Memory B cell (primary cell): ENCODE measurements at places on chromosomes 1 and 21.

- no peak overlapping the region for H3K4me3 ChIP-seq
- H3K27ac ChIP-seq: no peak overlapping the region
- no peaks in the 10 kb centered on the region for H3K4me1 ChIP-seq
- no peaks in the 10 kb centered on the region for H3K27me3 ChIP-seq
These were observed 587.5 kb upstream of the NEGR1 start for GRCh38 chr1:72869873-72870272.

GRCh38 chr1:116572099-116572498 lies 1.3 kb upstream of the CD58 start:
- peak overlapping the region; percentile 94 for H3K4me3 ChIP-seq
- no peaks in the 10 kb centered on the region for H3K27me3 ChIP-seq
- peaks cover 34% of the 10 kb centered on the region for H3K4me1 ChIP-seq
- no peak for DNase-seq
- peak overlapping the region; percentile 97 for H3K27ac ChIP-seq
- no peaks in the 10 kb centered on the region for H3K36me3 ChIP-seq

GRCh38 chr1:46553506-46553905 lies 2.1 kb upstream of the KNCN start:
- H3K27me3 ChIP-seq: peaks cover 18% of the 10 kb centered on the region
- no peak overlapping the region for H3K4me3 ChIP-seq
- DNase-seq: no peak
- H3K36me3 ChIP-seq: peaks cover 2% of the 10 kb centered on the region

DNA sequence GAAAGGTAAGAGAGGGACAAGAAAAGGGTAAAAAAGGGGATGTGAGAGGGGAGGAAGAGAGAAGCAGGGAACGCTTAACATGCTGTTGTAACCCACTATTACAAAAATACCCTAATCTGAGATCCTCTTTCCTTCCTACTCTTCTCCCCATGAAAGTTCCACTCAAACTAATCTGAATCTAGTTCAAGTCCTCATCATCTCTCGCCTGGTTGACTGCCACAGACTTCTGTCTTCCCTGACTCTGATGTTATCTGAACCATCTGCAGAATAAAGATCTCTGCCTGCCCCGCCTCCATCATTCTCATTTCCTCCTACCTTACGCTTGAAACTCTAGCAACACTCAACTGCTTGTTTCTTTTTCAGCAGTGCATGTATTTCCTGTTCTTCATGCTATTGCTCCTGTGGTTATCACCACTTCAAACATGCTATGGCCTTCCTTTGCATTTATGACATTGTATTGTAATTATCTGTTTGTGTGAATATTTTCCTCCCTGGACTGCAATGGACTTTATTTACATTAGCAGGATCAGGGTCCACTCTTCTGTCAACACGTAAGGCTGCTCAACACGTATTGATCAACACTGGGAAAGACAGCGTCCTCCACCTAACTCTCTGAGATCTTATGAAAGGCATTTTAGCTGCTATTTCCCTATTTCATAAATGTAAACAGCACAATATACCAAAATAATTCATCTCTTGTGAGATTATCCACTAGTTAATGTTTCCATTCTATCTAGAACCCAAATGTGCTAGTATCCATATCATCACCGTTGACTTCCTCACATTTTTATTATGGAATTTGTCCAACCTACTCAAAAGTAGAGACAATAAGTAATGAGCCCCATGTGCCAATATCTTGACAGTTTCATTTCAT lies 215.5 kb upstream of the USP25 start:
- H3K4me3 ChIP-seq: peak overlapping the region; percentile 65
- peak; percentile 49 for DNase-seq
- H3K36me3 ChIP-seq: peaks cover 3% of the 10 kb centered on the region
- H3K27me3 ChIP-seq: no peaks in the 10 kb centered on the region

DNA sequence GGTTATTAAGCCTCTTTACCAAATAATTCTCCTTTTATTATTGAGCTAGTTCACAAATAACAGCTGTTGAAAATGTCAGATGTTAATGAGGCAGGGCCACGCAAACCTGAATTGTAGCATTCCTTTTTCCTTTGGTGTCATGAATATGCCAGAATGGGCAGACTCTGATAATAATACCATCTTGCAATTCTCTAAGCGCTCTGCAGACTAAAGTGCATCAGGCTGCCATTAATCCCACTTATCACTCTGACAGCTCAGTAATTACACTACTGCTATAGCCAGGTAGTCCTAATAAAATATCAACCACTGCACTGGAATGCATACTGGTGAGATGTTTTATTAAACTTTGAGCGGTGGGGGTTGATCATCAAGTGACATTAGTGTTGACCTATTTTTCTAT lies 177.7 kb downstream of the DPYD start:
- no peaks in the 10 kb centered on the region for H3K36me3 ChIP-seq
- H3K4me1 ChIP-seq: peaks cover 9% of the 10 kb centered on the region
- no peaks in the 10 kb centered on the region for H3K27me3 ChIP-seq
- no peak overlapping the region for H3K4me3 ChIP-seq
- H3K27ac ChIP-seq: no peak overlapping the region

DNA sequence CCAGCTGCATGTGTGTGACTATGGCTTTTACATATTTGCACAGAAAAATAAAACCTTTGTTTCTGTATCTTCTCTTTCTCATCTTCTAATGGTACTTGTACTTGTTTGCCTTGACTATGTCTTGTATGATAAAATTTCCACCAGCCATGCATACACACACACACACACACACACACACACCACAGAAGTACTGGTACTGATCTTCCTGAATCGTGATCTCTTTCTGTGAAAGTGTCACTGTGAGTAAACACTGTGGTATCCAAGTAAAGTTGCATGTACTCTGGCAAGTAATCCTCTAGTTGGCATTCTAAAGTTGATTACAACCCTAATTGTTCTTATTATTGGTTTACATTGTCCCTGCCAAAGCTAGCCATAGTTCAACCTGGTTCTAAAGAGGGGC lies 176.7 kb downstream of the CRB1 start:
- DNase-seq: no peak
- peaks cover 2% of the 10 kb centered on the region for H3K27me3 ChIP-seq
- H3K27ac ChIP-seq: no peak overlapping the region
- no peaks in the 10 kb centered on the region for H3K36me3 ChIP-seq
- no peak overlapping the region for H3K4me3 ChIP-seq
- H3K4me1 ChIP-seq: no peaks in the 10 kb centered on the region

- H3K27me3 ChIP-seq: peaks cover 32% of the 10 kb centered on the region
- DNase-seq: no peak
- H3K27ac ChIP-seq: no peak overlapping the region
- no peaks in the 10 kb centered on the region for H3K36me3 ChIP-seq
- peaks cover 6% of the 10 kb centered on the region for H3K4me1 ChIP-seq
These were observed 6.1 kb downstream of the TIE1 start for GRCh38 chr1:43306688-43307457.

DNA sequence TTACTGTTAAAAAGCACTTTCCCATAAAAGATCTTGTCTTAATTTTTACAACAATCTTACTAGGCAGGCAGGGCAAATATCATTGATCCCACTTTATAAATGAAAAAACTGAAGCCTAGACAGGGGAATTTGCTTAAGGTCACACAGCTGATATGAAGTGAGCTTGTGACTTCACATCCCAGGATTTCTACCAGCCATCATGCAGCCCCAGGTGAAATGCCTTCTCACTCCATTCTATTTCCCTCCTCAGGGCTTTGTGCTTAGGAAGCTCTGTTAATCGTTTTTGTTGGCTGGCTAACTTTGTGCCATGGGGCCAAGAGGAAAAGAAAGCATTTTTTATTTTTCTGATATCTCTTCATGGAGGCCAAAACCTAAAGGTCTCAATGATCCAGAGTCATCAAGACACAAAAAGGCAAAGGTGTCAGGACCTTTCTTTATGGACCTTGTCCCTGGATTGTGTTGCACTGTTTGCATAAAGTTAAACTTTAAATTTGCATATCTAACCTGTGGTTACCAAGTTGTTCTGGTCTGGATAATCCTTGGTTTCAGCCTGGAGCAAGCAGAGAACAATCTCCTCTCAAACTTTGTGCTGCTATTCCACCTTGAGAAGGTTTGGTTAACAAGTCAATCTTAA lies 44.8 kb upstream of the ZNF326 start:
- no peak overlapping the region for H3K4me3 ChIP-seq
- H3K27ac ChIP-seq: no peak overlapping the region
- H3K36me3 ChIP-seq: no peaks in the 10 kb centered on the region
- H3K4me1 ChIP-seq: peaks cover 2% of the 10 kb centered on the region

DNA sequence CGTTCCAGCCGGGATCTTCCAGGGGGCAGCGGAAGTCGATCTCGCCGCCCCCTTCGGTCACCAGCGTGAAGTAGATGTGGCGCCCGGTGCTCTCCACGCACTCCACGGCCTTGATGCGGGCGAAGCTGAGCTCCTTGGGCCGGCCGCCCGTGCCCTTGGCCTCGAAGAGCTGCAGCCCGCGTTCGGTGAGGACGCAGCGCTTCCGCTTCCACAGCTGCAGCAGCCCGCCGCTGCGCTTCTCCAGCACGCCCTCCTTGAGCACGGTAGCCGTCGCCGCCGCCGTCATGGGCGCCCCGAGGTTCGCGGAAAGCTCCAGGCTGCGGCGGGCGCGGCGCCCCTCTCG lies 516 bp downstream of the PHLDA3 start:
- no peak overlapping the region for H3K27ac ChIP-seq
- H3K4me3 ChIP-seq: peak overlapping the region; percentile 47
- H3K27me3 ChIP-seq: peaks cover 35% of the 10 kb centered on the region
- DNase-seq: no peak

- H3K4me3 ChIP-seq: no peak overlapping the region
- H3K4me1 ChIP-seq: peaks cover 2% of the 10 kb centered on the region
- peaks cover 10% of the 10 kb centered on the region for H3K36me3 ChIP-seq
- no peaks in the 10 kb centered on the region for H3K27me3 ChIP-seq
These were observed 30.7 kb downstream of the PGM1 start for GRCh38 chr1:63623952-63624351.

DNA sequence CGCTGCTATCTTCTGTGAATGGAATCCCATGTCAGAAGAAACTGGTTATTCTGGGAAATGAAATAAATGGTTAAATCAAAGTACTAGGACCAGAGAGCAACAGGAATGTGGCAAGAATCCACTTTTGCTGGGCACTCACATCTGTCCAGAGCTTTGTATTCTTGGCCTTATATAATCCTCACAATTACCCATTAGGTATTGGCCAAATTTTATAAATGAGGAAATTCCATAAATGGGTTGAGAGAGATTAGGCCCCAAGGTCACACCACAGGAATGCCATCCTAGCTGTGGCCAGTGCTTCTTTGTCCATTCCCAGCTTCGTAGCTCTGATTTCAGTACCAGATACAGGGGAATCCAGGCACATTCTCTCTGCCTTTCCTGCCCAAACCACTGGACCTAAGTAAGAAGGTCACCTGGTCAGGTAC lies 76.1 kb upstream of the HOOK1 start:
- no peak for DNase-seq
- no peaks in the 10 kb centered on the region for H3K4me1 ChIP-seq
- no peak overlapping the region for H3K4me3 ChIP-seq
- no peak overlapping the region for H3K27ac ChIP-seq
- no peaks in the 10 kb centered on the region for H3K27me3 ChIP-seq
- H3K36me3 ChIP-seq: peaks cover 39% of the 10 kb centered on the region

- no peaks in the 10 kb centered on the region for H3K36me3 ChIP-seq
- no peaks in the 10 kb centered on the region for H3K4me1 ChIP-seq
- no peaks in the 10 kb centered on the region for H3K27me3 ChIP-seq
- H3K4me3 ChIP-seq: no peak overlapping the region
- no peak overlapping the region for H3K27ac ChIP-seq
These were observed 1173.6 kb downstream of the KCNT2 start for GRCh38 chr1:195434566-195435203.

DNA sequence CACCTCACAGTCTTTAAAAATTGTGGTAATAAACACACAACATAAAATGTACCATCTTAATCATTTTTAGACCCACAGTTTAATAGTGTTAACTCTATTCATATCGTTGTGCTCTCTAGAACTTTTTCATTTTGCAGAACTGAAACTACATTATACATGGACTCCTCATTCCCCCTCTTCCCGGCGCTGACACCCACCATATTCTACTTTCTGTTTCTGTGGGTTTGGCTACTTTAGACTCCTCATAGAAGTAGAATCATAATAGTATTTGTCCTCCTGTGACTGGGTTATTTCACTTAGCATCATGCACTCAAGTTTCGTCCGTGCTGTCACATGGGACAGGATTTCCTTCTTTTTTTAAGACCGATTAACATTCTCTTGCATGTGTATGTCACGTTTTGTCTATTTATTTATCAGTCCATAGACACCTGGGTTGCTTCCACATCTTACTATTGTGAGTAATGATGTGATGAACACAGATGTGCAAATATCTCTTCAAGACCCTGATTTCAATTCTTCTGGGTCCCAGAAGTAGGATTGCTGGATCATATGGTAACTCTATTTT lies 62.9 kb upstream of the TMPRSS2 start:
- H3K27ac ChIP-seq: no peak overlapping the region
- H3K27me3 ChIP-seq: peaks cover 15% of the 10 kb centered on the region
- H3K4me1 ChIP-seq: peaks cover 7% of the 10 kb centered on the region
- peak overlapping the region; percentile 14 for H3K4me3 ChIP-seq
- peak; percentile 7 for DNase-seq

DNA sequence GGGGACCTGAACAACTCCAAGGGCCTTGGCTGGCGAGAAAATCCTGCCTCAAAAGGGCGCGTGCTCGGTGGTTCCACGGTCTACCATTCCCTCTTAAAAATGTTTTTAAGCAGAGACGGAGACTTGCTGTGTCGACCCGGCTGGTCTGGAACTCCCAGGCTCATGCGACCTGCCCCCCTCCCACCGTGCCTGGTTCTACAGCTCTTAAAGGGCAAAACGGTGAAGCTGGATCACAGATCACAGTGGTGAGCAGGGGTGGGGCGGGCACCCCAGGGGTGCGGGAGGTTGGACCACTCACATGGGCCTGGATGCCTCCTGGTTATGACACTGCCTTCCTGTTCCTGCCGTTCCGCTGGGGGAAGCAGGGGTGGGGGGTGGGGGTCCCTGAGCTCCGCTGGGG lies 4.2 kb upstream of the C1orf159 start:
- H3K27me3 ChIP-seq: peaks cover 3% of the 10 kb centered on the region
- DNase-seq: no peak
- H3K4me3 ChIP-seq: no peak overlapping the region

GRCh38 chr1:89974696-89975470 lies 20.0 kb upstream of the ZNF326 start:
- H3K4me1 ChIP-seq: no peaks in the 10 kb centered on the region
- no peak for DNase-seq
- H3K4me3 ChIP-seq: no peak overlapping the region
- no peaks in the 10 kb centered on the region for H3K36me3 ChIP-seq
- H3K27ac ChIP-seq: no peak overlapping the region

- peaks cover 14% of the 10 kb centered on the region for H3K27me3 ChIP-seq
- no peaks in the 10 kb centered on the region for H3K4me1 ChIP-seq
- H3K4me3 ChIP-seq: no peak overlapping the region
- no peak for DNase-seq
These were observed 7.5 kb upstream of the DISP3 start for GRCh38 chr1:11471473-11471872.

DNA sequence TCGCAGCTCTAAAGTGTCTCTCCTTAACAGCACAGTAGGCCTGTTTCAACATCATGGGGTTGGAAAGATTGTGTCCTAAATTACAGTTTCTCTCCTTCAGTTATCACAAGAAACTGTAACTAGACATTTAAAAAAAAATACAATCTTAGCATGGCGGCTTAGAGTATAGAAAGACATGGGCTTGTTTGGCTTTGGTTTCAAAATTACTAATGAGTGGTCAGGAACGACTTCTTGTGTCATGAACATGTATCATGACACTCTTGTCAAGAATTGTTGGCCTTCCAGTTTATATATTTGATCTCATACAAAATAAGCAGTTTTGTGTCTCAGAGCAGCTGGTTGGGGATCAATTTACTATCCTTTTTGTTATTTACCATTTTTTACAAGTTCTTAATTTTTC lies 2.1 kb downstream of the GJA8 start:
- H3K36me3 ChIP-seq: no peaks in the 10 kb centered on the region
- H3K4me3 ChIP-seq: no peak overlapping the region
- peaks cover 6% of the 10 kb centered on the region for H3K27me3 ChIP-seq
- H3K27ac ChIP-seq: no peak overlapping the region
